ENCODE measurements at places on chromosomes 1 and 21. TPM values are rescaled to one million over a fixed set of nuclear protein-coding genes. Genes with fewer than 3 reads are reported as not detected.

RABIF gene
- 15.3 TPM for total RNA-seq

PRAMEF4 gene
- total RNA-seq = not detected

SDC3 gene
- 8.7 TPM for total RNA-seq

RGS18 gene
- total RNA-seq = not detected

SYT11 gene
- 1.5 TPM for total RNA-seq

CFAP141 gene
- total RNA-seq = not detected

OLFML2B gene
- total RNA-seq = 0.53 TPM

TLR5 gene
- 0.18 TPM for total RNA-seq

IL23R gene
- total RNA-seq = not detected

CCDC185 gene
- total RNA-seq = not detected

SPATA45 gene
- total RNA-seq = not detected

HAO2 gene
- not detected for total RNA-seq

OVAAL gene
- total RNA-seq = 0.10 TPM

CD1C gene
- total RNA-seq = not detected

HOOK1 gene
- total RNA-seq = 0.21 TPM

UCK2 gene
- total RNA-seq = 119 TPM

TEKT2 gene
- total RNA-seq = not detected

C1orf74 gene
- 1.1 TPM for total RNA-seq

ATP1A2 gene
- total RNA-seq = 0.15 TPM

AIRE gene
- not detected for total RNA-seq

Measured in A549 treated with Hydrocortisone at 1 μM for 4 hours (cell line).